ENCODE measurements at places on chromosomes 4 and X. TPM values are rescaled to one million over a fixed set of nuclear protein-coding genes. Genes with fewer than 3 reads are reported as not detected.

Gene NWD2
- total RNA-seq: under 0.01 TPM

Gene AFP
- 1.2 TPM for total RNA-seq

Gene JCHAIN
- total RNA-seq: 2.3 TPM

DNA sequence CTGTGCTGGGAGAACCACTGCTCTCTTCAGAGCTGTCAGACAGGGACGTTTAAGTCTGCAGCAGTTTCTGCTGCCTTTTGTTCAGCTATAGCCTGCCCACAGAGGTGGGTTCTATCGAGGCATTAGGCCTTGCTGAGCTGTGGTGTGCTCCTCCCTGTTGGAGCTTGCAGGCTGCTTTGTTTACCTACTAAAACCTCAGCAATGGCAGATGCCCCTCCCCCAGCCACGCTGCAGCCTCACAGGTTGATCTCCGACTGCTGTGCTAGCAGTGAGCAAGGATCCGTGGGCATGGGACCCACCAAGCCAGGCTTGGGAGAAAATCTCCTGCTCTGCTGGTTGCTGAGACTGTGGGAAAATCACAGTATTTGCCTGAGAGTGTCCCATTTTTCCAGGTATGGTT lies 133.8 kb upstream of the UBQLN2 start:
- H3K27ac ChIP-seq: no peak overlapping the region
- no peak for DNase-seq
- no peak overlapping the region for H3K4me3 ChIP-seq
- H3K27me3 ChIP-seq: no peaks in the 10 kb centered on the region
- H3K36me3 ChIP-seq: no peaks in the 10 kb centered on the region

Gene GLOD5
- total RNA-seq: not detected

- no peak overlapping the region for H3K27ac ChIP-seq
- no peaks in the 10 kb centered on the region for H3K36me3 ChIP-seq
- H3K4me1 ChIP-seq: peaks cover 4% of the 10 kb centered on the region
- peak; percentile 51 for DNase-seq
- peaks cover 3% of the 10 kb centered on the region for H3K27me3 ChIP-seq
- no peak overlapping the region for H3K4me3 ChIP-seq
Observed at GRCh38 chrX:67607466-67607865, 63.6 kb downstream of the AR start.

DNA sequence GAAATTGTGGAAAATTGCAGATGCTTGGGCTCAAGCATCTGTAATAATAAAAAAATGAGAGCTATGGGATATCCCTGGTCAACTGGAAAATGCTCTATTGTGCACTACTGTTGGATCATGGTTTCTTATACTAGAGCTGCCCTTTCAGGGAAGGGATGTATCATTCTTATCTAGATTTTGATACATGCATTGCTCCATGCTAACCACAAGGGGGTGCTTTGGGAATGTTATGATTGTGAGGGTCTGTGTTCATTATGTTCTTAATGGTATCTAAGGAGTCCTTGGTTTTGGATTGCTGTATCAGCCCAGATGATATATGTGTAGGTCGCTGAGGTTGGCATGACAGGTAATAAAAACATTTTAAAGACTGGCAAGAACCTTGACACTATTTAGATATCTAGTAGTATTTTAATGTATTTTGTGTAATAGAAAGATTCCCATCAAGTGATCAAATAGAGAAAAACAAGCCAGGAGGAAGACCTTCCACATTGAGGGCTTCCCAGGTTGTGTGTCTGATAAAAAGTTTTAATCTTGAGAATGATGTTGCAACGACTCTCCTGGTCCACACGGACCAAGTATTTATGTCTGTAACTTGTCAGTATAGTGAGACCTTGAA lies 49.2 kb upstream of the TLR2 start:
- peaks cover 4% of the 10 kb centered on the region for H3K4me1 ChIP-seq
- no peak overlapping the region for H3K27ac ChIP-seq
- H3K4me3 ChIP-seq: no peak overlapping the region

Data from muscle of leg (tissue), 16 donors.